ENCODE measurements at places on chromosomes 5 and 9.

- H3K4me3 ChIP-seq: no peak overlapping the region
- no peak for DNase-seq
- no peak overlapping the region for H3K27ac ChIP-seq
- H3K4me1 ChIP-seq: no peaks in the 10 kb centered on the region
These were observed 50.6 kb downstream of the FBXL7 start for GRCh38 chr5:15550502-15551112.

DNA sequence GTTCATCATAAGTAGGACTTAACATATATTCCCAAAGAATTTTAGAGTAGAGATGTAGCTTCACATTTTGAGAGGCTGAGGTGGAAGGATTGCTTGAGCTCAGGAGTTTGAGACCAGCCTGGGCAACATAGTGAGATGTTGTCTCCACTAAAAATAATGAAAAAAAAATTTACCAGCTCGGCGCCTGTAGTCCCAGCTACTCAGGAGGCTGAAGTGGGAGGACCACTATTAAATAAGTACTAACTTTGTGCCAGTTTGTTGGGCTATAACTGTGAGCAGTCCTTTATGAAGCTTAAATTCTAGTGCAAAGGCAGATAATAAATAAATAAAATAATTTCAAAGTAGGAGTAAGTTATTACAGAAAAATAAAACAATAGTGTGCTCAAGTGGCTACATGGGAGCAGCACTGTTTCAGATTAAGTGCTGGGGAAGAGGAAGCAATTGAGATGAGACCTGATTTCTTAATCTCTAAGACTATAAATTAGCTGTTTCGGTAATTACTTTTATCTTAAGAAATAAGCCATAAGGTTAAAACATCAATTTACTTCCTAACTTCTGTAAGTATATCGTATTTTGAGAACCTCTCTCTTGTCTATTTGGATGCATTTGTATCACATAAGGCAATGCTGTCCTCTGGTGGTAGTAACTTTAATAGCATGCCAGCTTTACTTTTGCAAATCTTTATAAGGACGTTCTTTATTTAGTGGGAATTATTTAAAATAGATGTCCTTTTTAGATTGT lies 98.9 kb downstream of the CSNK1G3 start:
- no peak for DNase-seq
- no peaks in the 10 kb centered on the region for H3K4me1 ChIP-seq
- H3K36me3 ChIP-seq: peaks cover 41% of the 10 kb centered on the region

- H3K27ac ChIP-seq: no peak overlapping the region
- H3K4me1 ChIP-seq: no peaks in the 10 kb centered on the region
- no peak overlapping the region for H3K4me3 ChIP-seq
- H3K27me3 ChIP-seq: no peaks in the 10 kb centered on the region
- no peak for DNase-seq
These were observed 51.5 kb downstream of the CTNND2 start for GRCh38 chr5:11852717-11853087.

DNA sequence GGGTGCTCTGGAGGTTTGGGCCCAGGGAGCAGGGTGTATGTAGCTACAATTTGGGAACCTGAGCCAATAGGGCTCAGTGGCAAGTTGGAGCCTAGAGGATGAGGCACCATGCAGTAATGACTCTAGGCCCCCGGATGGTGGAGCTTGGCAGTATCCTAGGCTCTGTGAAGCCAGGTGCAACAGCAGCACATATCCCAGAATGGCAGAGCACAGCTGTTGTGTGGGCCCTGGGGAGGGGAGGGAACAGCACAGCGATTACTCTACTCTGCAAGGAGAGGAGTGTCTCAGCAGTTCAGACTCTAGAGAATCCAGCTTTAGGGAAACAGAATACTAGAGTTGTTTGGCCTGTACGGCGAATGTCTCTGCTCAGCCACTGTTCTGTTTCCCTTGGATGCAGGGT lies 56.1 kb downstream of the LRRTM2 start:
- DNase-seq: no peak
- no peaks in the 10 kb centered on the region for H3K27me3 ChIP-seq
- H3K36me3 ChIP-seq: peaks cover 28% of the 10 kb centered on the region
- H3K4me3 ChIP-seq: no peak overlapping the region

GRCh38 chr9:9045572-9045971 lies 1246.0 kb upstream of the DMAC1 start:
- no peaks in the 10 kb centered on the region for H3K4me1 ChIP-seq
- no peak for DNase-seq
- H3K4me3 ChIP-seq: no peak overlapping the region
- no peaks in the 10 kb centered on the region for H3K27me3 ChIP-seq
- H3K36me3 ChIP-seq: no peaks in the 10 kb centered on the region

DNA sequence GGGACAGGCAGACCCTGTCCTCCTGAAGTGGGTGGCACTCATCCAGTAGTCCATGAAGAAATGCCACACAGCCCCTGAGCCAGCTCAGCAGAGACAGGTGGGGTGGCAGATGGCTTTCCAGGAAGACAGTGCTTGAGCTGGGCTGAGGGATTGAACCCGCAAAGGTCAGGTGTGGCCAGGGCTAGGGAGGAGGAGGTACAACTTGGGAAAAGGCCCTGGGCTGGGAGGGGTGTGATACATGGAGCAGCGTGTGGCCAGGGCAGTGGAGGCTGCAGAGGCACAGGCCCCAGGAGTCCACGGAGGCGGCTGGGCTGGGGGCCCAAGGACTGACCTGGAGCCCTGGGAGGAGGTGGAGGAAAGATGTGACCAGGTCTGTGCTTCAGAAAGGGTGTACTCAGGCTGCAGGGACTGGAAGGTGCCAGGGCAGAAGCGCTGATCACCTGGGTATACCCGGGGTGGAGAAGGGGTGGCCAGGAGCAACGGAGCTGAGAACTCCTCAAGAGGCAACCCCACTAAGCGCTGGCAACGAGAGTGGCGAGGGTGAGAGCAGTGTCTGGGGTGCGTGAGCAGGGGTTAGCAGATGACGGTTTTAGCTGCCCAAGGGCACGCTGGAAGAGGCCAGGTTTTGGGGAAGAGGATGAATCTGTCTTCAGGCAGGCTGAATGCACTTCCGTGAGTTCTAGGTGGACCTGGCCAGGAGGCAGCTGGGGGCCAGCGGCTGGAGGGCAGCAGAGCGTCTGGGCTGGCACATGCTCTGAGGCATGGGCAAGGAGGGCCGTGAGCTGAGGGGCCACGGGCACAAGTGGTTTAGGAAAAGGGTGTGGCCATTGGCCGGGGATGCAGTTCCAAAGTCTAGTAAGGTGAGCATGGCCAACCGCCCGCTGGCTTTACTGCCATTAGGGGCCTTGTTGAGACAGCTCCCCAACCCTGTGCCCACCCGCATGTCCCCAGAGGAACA lies 3.9 kb upstream of the RABL6 start:
- H3K4me3 ChIP-seq: no peak overlapping the region
- H3K27ac ChIP-seq: no peak overlapping the region
- H3K4me1 ChIP-seq: peaks cover 13% of the 10 kb centered on the region
- DNase-seq: no peak
- H3K36me3 ChIP-seq: no peaks in the 10 kb centered on the region
- H3K27me3 ChIP-seq: peaks cover 11% of the 10 kb centered on the region
